Daoy (cell line): ENCODE measurements at places on chromosomes 5 and 9. TPM values are rescaled to one million over a fixed set of nuclear protein-coding genes. Genes with fewer than 3 reads are reported as not detected.

DNA sequence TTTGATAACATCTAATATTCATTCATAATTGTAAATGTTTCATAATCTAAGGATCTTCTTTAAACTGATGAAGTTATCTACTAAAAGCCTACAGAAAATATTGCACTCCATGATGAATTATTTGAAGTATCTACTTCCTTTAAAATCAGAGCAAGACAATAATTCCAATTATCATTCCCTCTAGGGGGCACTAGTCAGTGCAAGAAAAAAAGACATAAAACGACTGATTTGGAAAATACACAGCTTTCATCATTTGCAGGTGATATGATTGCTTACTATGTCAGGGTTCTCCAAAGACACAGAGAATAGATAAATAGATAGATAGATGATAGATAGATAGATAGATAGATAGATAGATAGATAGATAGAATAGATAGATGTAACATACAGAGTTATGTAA lies 13.5 kb upstream of the GRM6 start:
- DNase-seq = no peak

DNA sequence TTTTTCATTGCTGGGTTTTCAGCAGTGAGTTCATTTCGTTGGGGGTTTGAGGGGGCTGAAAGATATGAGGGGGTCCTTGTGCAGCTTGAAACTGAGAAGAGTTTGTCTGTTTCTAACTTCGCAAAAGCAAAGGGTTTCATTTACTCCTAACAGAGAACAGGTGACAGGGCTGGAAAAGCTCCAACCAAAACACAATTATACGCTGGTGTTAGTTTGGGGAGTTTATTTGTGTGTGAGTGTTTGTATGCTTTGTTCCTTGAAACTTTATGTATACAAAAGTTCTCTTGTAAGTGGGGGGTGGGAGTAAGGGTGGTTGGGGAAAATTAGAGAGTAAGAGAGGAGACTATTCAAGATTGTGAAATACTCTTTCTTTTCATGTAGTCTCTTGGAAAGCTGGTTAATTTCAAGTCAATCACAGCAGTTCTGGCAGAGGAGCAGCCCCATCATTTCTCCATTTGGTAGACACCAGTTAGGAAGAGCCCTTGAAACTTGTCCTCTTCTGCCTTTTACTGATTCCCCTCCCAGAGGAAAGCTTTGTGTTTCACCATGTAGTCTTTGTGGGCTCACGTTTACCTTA lies 881 bp downstream of the TNFAIP8 start:
- peak; percentile 50 for DNase-seq

- DNase-seq = no peak
Measured at GRCh38 chr5:53194086-53194485, 84.5 kb upstream of the MOCS2 start.

GRCh38 chr5:66987949-66988838 lies 208.4 kb downstream of the CD180 start:
- no peak for DNase-seq

GRCh38 chr5:106610041-106610440 lies 1060.7 kb downstream of the EFNA5 start:
- DNase-seq = no peak

GRCh38 chr5:15993919-15994318 lies 185.7 kb downstream of the MARCHF11 start:
- no peak for DNase-seq

DNA sequence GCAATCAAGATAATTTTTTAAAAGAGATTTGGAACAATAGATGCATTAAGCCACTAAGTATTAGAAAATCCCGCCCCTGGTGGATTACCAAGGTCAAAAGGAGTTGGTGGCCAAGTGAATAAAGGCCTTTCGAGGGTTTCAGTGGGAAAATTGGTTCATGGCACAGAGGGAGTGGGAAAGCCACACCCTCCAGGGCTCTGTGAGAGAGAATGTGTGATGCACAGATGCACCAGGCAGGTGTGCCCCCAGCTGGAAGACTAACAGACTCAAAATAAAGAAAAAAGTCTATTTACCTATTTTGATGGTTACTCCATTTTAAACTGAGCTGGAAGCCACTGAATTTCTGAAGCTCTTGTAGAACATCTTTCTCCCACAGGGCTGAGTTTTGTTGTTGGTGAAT lies 278.0 kb downstream of the DRD1 start:
- DNase-seq = no peak

DNA sequence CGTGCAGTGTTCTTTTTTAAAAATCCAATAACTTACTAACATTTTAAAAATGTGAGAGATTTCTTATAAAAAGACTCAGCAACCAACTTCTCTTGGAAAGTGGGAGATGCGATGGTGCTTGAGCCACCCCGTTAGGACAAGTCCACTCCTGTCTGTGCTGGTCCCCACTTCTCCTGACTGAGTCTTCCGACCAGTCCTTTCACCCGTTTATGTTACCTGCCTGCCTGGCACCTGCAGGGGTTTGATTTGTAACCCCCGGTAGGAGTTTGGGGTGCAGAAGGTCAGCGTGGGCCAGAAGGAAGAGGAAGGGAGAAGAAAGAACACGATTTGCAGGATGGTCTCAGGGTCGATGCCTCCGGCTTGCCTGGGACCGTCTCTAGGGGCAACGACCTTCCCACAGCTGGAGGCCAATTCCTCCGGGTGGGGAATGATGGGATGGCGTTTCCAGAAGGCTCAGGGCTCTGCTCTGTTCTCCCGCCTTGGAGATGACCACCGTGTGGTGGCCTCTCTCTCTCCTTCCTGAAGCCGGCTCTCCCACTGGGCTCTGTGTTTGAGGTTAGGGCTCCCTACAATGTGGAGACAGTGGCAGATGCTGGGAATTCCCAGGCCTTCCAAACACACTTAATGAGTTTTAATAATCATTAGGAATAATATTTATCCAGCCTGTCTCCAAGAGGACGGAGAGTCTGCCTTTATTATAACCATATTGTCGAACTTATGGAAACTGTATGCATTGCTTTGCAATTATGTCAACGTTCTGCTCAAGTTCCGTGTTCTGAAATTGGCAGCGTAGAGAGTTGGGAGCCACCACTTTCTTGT lies 14.8 kb downstream of the COL27A1 start:
- no peak for DNase-seq

DNA sequence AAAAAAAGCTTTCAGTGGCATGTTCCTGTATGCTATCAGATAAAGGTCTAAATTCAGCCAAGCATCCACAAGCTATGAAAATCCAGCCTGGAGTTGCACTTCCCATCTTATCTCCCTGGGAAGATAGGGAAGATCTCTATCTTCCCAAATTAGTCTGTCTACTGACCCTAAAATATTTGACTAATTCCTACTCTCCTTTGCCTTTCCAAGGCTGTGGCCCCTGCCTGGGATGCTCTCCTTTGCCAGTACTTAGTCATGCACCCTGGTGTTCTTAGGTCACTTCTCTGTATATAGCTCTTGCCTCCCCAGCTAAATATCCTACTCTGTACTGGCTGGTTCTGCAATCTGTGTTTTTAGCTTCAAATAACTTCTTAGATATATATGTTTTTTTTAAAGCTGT lies 44.0 kb upstream of the PLPP1 start:
- DNase-seq = peak; percentile 29

- peak; percentile 54 for DNase-seq
Measured at GRCh38 chr9:126965077-126965476, 50.5 kb downstream of the RALGPS1 start.

DNA sequence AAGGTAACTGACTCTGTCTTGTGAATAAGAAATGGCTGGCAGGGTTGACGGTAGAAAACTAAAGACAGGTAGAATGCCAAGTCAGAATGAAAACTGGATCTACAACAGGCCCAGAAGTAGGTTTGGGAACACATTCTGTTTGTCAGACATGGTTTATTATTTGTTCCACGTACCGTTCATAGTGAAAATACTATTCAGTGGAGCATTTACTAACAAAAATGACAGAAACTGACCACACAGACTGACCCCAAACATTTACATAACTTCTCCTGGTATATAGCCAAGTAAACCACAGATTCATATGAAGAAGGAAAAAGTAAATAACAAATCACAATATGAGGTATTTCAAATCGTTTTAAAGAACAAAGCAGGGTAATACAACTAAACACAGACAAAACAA lies 73.7 kb downstream of the SLC38A9 start:
- DNase-seq = no peak

DNA sequence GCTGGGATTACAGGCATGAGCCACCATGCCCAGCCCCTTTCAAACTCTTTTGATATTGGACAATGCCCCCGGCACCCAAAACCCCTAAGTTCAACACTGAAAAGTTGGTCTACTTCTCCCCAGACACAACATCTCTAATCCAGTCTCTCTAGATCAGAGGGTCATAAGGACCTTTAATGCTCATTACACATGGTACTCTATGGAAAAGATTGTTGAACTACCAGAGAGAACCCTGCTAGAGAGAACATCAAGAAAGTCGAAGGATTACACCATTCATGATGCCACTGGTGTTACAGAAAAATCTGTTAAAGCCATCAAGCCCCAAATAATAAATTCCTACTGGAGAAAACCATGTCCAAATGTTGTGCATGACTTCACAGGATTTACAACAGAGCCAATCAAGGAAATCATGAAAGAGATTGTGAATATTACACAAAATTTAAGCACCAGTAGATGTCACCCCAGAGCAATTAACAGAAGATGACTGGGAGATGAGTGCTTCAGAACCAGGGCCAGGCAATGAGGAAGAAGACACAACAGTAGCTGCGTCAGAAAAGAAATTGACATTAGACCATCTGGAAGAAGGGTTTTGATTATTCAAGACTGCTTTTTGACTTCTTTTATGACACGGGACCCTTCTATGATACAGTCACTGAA lies 28.3 kb upstream of the NIPAL4 start:
- peak; percentile 48 for DNase-seq

GRCh38 chr9:114989600-114990410 lies 59.4 kb upstream of the TNFSF8 start:
- no peak for DNase-seq

The SLC45A2 gene
- not detected in 2 replicates for total RNA-seq

The ARID3C gene
- not detected in 2 replicates for total RNA-seq

The ANKDD1B gene
- 0.06 and 0.12 TPM in 2 replicates for total RNA-seq

The MATR3 gene
- 333 and 391 TPM in 2 replicates for total RNA-seq

The PCDHB11 gene
- total RNA-seq = 0.40 and 1.1 TPM in 2 replicates
